ENCODE measurements at places on chromosomes 13 and 19.

DNA sequence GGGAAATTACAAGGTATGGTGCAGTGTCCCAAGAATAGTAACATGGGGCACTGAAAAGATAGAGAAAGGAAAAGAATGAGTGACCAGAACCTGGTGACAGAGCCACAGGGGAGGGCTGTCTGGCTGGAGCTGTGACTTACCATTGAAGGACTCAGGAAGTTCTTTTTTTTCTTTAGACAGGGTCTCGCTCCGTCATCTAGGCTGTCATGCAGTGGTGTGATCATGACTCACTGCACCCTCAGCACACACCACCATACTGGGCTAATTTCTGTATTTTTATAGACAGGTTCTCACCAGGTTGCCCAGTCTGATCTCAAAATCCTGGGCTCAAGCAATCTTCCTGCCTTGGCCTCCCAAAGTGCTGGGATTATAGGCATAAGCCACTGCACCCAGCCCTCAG is 8.8 kb upstream of the CPB2 start:
- no peaks in the 10 kb centered on the region for H3K36me3 ChIP-seq
- H3K27ac ChIP-seq: no peak overlapping the region
- no peak overlapping the region for H3K4me3 ChIP-seq
- H3K4me1 ChIP-seq: peaks cover 4% of the 10 kb centered on the region

GRCh38 chr19:13068085-13068846 is 34.4 kb downstream of the LYL1 start:
- no peak overlapping the region for H3K27ac ChIP-seq
- H3K4me3 ChIP-seq: no peak overlapping the region
- peaks cover 27% of the 10 kb centered on the region for H3K27me3 ChIP-seq
- H3K4me1 ChIP-seq: no peaks in the 10 kb centered on the region

DNA sequence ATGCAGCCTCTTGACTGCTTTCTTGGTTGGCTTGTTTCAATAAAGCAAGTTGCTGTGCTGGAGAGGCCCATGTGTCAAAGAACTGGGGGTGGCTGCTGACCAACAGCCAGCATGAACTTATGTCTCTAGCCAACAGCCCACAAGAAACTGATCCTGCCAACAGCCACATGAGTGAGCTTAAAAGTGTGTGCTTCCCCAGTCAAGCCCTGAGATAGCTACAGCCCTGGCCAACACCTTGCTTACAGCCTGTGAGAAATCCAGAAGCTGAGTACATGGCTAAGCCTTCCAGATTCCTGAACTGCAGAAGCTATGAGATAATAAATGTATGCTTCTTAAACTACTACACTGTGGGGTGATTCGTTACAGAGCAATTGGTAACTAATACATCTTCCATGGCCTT is 38.9 kb upstream of the IPO5 start:
- H3K36me3 ChIP-seq: no peaks in the 10 kb centered on the region
- H3K4me1 ChIP-seq: no peaks in the 10 kb centered on the region
- no peak for DNase-seq
- no peaks in the 10 kb centered on the region for H3K27me3 ChIP-seq
- H3K27ac ChIP-seq: no peak overlapping the region
- H3K4me3 ChIP-seq: no peak overlapping the region

- H3K4me1 ChIP-seq: no peaks in the 10 kb centered on the region
- H3K27me3 ChIP-seq: no peaks in the 10 kb centered on the region
- no peak overlapping the region for H3K27ac ChIP-seq
- DNase-seq: no peak
- no peaks in the 10 kb centered on the region for H3K36me3 ChIP-seq
- no peak overlapping the region for H3K4me3 ChIP-seq
Observed at GRCh38 chr13:38518328-38518727, 168.5 kb upstream of the FREM2 start.

- H3K27ac ChIP-seq: no peak overlapping the region
- no peak for DNase-seq
- H3K27me3 ChIP-seq: no peaks in the 10 kb centered on the region
- H3K36me3 ChIP-seq: peaks cover 85% of the 10 kb centered on the region
- no peaks in the 10 kb centered on the region for H3K4me1 ChIP-seq
- H3K4me3 ChIP-seq: no peak overlapping the region
Observed at GRCh38 chr19:36547001-36547732, 19.1 kb upstream of the ZNF260 start.

DNA sequence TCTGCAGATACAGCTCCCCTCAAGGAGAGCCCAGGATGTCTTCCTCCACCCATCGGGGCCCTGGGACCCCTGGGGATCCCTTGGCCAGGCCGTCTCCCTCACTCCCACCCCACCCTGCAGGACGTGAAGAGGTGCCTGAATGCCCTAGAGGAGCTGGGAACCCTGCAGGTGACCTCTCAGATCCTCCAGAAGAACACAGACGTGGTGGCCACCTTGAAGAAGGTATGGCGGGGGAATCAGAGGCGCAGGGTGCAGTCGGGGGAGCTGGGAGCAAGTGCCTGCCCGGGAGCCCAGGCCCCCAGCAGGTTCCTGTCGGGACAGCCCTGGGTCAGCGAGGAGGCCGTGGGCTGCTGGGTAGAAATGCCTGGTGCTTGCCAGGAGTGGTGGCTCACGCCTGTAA is 19.6 kb downstream of the PLIN4 start:
- no peaks in the 10 kb centered on the region for H3K4me1 ChIP-seq
- H3K27ac ChIP-seq: no peak overlapping the region
- H3K27me3 ChIP-seq: no peaks in the 10 kb centered on the region
- DNase-seq: no peak

DNA sequence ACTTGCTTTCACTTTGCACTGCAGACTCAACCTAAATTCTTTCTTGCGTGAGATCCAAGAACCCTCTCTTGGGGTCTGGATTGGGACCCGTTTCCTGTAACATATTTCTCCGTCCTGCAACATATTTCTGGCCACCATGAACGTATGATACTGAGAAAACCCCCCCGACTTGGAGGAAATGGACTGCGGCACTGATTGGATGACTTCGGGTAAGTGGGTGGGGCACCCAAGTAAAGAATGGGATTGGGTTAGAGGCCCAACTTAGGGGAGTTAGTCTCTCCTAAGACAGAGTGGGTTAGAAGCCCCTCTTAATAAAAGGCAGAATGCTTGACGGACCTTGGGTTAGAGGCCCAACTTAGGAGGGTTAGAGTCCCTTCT is 690.4 kb downstream of the UQCRFS1 start:
- H3K27me3 ChIP-seq: no peaks in the 10 kb centered on the region
- H3K4me1 ChIP-seq: no peaks in the 10 kb centered on the region
- H3K27ac ChIP-seq: no peak overlapping the region
- no peak for DNase-seq
- no peak overlapping the region for H3K4me3 ChIP-seq

- no peaks in the 10 kb centered on the region for H3K4me1 ChIP-seq
- DNase-seq: no peak
- no peaks in the 10 kb centered on the region for H3K27me3 ChIP-seq
- H3K36me3 ChIP-seq: peaks cover 74% of the 10 kb centered on the region
- no peak overlapping the region for H3K4me3 ChIP-seq
Observed at GRCh38 chr19:39470724-39471339, 9.8 kb upstream of the TIMM50 start.

GRCh38 chr13:47480951-47481350 is 520.1 kb downstream of the SUCLA2 start:
- H3K27ac ChIP-seq: no peak overlapping the region
- no peak for DNase-seq
- no peak overlapping the region for H3K4me3 ChIP-seq
- H3K36me3 ChIP-seq: no peaks in the 10 kb centered on the region
- no peaks in the 10 kb centered on the region for H3K27me3 ChIP-seq
- no peaks in the 10 kb centered on the region for H3K4me1 ChIP-seq

DNA sequence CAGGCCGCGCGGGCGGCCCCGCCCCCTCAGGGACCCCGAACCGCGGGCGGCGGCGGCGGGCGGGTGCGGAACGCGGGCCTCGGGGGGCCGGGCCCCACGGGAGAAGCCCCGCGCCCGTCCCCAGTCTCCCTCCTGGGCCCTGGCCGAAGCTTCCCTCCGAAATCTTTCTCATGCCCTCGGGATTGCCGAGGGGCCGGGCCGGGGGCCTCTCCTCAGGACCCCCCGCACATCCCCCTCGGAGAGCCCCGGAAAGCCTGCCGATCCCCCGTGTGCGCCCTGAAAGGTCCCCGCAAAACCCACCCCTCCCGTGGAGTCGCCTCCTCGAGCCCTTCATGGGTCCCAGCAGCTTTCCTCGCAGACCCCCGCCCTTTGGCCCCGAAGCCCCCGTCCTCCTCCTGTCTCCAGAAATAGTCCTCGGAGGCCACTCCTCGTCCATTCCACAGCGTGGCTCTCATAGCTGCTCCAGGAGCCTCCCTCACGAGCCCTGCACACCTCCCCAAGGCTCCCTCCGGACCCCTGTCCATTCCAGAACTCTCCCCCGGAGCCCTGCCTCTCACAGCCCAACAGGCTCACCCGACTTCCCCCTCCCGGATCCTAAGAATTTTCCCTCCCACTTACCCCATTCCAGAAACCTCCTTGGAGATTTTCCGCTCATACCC is 555 bp downstream of the SAMD4B start:
- DNase-seq: peak; percentile 33
- H3K4me1 ChIP-seq: peaks cover 65% of the 10 kb centered on the region
- H3K27ac ChIP-seq: peak overlapping the region; percentile 81
- H3K36me3 ChIP-seq: peaks cover 18% of the 10 kb centered on the region

- peaks cover 47% of the 10 kb centered on the region for H3K4me1 ChIP-seq
- no peak overlapping the region for H3K27ac ChIP-seq
- H3K27me3 ChIP-seq: peaks cover 17% of the 10 kb centered on the region
- H3K4me3 ChIP-seq: no peak overlapping the region
- peaks cover 22% of the 10 kb centered on the region for H3K36me3 ChIP-seq
Observed at GRCh38 chr19:16367261-16367683, 42.6 kb downstream of the KLF2 start.

GRCh38 chr13:74975111-74975510 is 506.9 kb downstream of the TBC1D4 start:
- H3K27me3 ChIP-seq: no peaks in the 10 kb centered on the region
- no peaks in the 10 kb centered on the region for H3K4me1 ChIP-seq
- H3K4me3 ChIP-seq: no peak overlapping the region
- no peak overlapping the region for H3K27ac ChIP-seq

- peaks cover 24% of the 10 kb centered on the region for H3K4me1 ChIP-seq
- no peak for DNase-seq
- peaks cover 4% of the 10 kb centered on the region for H3K27me3 ChIP-seq
- peak overlapping the region; percentile 69 for H3K27ac ChIP-seq
Observed at GRCh38 chr19:6458695-6459261, 814 bp downstream of the SLC25A23 start.

DNA sequence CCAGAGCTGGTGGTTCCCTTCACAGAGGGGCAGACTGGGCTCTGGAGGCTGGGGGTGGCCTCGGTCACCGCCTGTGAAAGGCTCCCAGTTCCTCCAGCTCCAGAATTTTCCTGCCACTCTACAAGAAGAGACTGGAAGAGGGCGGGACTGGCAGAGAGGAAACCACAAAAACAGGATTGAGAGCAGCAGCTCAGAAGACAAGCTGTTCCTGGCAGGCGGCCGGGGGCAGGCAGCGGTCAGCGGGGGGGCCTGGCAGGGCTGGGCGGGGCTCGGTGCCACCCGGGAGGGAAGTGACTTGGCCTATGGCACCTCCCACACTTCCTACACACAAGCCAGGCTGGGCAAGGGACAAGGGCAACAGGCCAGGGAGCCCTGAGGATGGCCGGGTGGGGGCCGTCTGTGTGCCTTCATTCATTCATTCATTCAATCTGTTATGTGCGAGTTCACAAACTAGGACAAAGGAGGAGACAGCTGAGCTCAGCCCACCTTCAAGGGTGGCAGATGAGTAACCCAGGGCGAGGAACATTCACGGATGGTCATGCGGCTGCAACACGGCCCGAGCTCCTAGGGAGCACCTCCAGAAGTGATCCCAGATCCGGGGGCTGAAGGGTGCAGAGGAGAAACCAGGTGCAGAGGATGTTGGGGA is 16.9 kb upstream of the BTBD2 start:
- DNase-seq: peak; percentile 71
- peaks cover 40% of the 10 kb centered on the region for H3K4me1 ChIP-seq
- H3K36me3 ChIP-seq: peaks cover 2% of the 10 kb centered on the region
- H3K4me3 ChIP-seq: peak overlapping the region; percentile 64
- H3K27me3 ChIP-seq: peaks cover 11% of the 10 kb centered on the region
- peak overlapping the region; percentile 87 for H3K27ac ChIP-seq

- H3K27me3 ChIP-seq: no peaks in the 10 kb centered on the region
- no peak overlapping the region for H3K4me3 ChIP-seq
- no peak for DNase-seq
- no peaks in the 10 kb centered on the region for H3K36me3 ChIP-seq
- H3K4me1 ChIP-seq: no peaks in the 10 kb centered on the region
- no peak overlapping the region for H3K27ac ChIP-seq
Observed at GRCh38 chr13:21703846-21704245, 33.0 kb downstream of the FGF9 start.

DNA sequence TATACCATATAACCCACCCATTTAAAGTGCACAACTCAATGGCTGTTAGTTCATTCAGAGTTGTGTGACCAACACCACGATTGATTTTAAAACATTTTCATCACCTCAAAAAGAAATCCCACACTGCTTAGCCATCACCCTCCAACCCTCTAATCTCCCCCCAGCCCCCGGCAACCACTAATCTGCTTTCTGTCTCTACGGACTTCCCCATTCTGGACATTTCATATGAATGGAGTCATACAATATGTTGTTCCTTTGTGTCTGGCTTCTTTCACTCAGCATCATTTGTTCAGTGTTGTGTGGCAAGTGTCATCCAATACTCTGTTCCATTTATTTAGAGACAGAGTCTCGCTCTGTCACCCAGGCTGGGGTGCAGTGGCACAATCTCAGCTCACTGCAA is 4.0 kb upstream of the PNMA8B start:
- H3K4me1 ChIP-seq: peaks cover 6% of the 10 kb centered on the region
- peaks cover 1% of the 10 kb centered on the region for H3K36me3 ChIP-seq
- peaks cover 73% of the 10 kb centered on the region for H3K27me3 ChIP-seq
- no peak for DNase-seq
- no peak overlapping the region for H3K27ac ChIP-seq

Data from activated naive CD4-positive, alpha-beta T cell treated with anti-CD3 and anti-CD28 coated beads, Interleukin-2, amount 10 ng/mL, durations not matched to agents 7 days and 5 days (primary cell).